ENCODE measurements at places on chromosomes 13 and 19. TPM values are rescaled to one million over a fixed set of nuclear protein-coding genes. Genes with fewer than 3 reads are reported as not detected.

- H3K27me3 ChIP-seq, result peaks cover 11% of the 10 kb centered on the region
- H3K4me3 ChIP-seq, result peak overlapping the region; percentile 44
- H3K4me1 ChIP-seq, result peaks cover 31% of the 10 kb centered on the region
- peak overlapping the region; percentile 60 for H3K27ac ChIP-seq
- DNase-seq, result no peak
Measured at GRCh38 chr13:33204130-33204927, 81.2 kb downstream of the STARD13 start.

- DNase-seq, result no peak
- H3K4me1 ChIP-seq, result no peaks in the 10 kb centered on the region
- no peak overlapping the region for H3K27ac ChIP-seq
- no peak overlapping the region for H3K4me3 ChIP-seq
Measured at GRCh38 chr19:16297575-16298178, 26.9 kb upstream of the KLF2 start.

DNA sequence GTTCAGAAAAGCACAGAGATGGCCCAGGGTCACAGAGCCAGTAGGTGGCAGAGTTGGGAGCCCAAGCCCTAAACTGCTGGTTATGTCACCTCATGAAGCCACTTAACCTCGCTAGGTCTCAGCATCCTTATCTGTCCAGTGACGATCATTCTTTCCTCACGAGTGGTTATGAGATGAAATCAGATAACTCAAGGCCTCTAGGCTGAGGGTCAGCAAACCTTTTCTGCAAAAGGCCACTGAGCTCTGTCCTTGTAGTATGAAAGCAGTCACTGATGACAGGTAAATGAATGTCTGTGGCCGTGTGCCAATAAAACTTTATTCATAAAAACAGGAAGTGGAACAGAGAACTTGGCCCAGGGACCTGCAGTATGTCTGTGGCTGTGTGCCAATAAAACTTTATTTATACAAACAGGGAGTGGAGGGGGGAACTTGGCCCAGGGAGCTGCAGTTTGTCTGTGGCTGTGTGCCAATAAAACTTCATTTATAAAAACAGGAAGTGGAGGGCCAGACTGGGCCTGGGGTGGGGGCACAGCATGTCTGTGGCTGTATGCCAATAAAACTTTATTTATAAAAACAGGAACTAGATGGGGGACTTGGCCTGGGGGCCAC, 71.2 kb downstream of the GNG7 start:
- no peak overlapping the region for H3K4me3 ChIP-seq
- no peak overlapping the region for H3K27ac ChIP-seq
- peaks cover 19% of the 10 kb centered on the region for H3K4me1 ChIP-seq
- no peak for DNase-seq

- no peaks in the 10 kb centered on the region for H3K36me3 ChIP-seq
- H3K27ac ChIP-seq, result no peak overlapping the region
- H3K4me1 ChIP-seq, result no peaks in the 10 kb centered on the region
- no peak for DNase-seq
- no peaks in the 10 kb centered on the region for H3K27me3 ChIP-seq
Measured at GRCh38 chr13:76759877-76760276, 126.3 kb downstream of the KCTD12 start.

- H3K4me3 ChIP-seq, result peak within 1 kb of the TSS; percentile 85
- peak; percentile 93 for DNase-seq
- peaks cover 18% of the 10 kb centered on the region for H3K4me1 ChIP-seq
- H3K36me3 ChIP-seq, result peaks cover 26% of the 10 kb centered on the region
Measured at GRCh38 chr19:58150328-58150921, at the start of gene ZNF329. Gene ZNF329 (minus strand): TSS chr19:58150789. CDS start chr19:58129503, 21,286 bp downstream.

- H3K27ac ChIP-seq, result no peak overlapping the region
- no peaks in the 10 kb centered on the region for H3K36me3 ChIP-seq
- DNase-seq, result no peak
- H3K27me3 ChIP-seq, result peaks cover 33% of the 10 kb centered on the region
- H3K4me3 ChIP-seq, result no peak overlapping the region
Measured at GRCh38 chr13:29458419-29458818, 137.1 kb downstream of the SLC7A1 start.

GRCh38 chr13:96822895-96823294, 171.4 kb downstream of the OXGR1 start:
- no peak for DNase-seq
- H3K27ac ChIP-seq, result no peak overlapping the region
- H3K27me3 ChIP-seq, result no peaks in the 10 kb centered on the region

DNA sequence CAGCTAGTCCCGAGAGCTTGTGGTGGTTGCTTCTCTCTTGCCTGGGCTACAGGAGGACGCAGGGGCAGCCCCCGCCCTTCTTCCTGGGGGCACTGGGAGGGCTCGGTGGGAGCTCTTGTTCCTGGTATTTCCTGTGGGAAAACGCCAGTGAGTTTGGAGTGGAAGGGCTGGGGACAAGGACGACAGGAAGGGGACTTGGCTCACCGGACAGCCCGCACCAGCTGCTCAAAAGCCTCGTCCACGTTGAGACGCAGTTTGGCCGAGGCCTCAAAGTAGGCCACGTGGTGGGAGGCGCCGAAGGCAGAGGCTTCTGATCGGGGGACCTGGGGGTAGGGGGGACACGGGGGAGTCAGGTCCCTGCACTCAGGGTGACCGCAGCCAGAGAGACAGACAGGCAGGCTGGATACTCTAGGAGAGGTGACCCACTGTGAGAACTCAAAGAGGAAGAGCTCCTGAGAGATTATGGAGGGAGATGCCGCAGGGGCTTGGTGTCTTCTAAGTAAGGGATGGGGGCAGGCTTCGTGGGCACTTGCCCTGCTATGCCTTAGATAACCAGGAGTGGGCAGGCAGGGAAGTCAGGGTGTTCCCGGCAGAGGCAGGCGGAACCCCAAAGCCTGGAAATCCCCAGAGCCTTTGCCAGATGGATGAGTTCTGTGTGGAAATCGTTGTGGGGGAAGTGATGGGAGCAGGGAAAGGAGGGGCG, 4.3 kb downstream of the RRAS start:
- DNase-seq, result no peak
- H3K36me3 ChIP-seq, result no peaks in the 10 kb centered on the region
- peaks cover 6% of the 10 kb centered on the region for H3K27me3 ChIP-seq
- no peak overlapping the region for H3K4me3 ChIP-seq
- H3K4me1 ChIP-seq, result peaks cover 15% of the 10 kb centered on the region

- H3K4me1 ChIP-seq, result peaks cover 37% of the 10 kb centered on the region
- H3K36me3 ChIP-seq, result peaks cover 63% of the 10 kb centered on the region
- no peak overlapping the region for H3K27ac ChIP-seq
- H3K27me3 ChIP-seq, result no peaks in the 10 kb centered on the region
- H3K4me3 ChIP-seq, result no peak overlapping the region
Measured at GRCh38 chr13:49502954-49503353, 7.2 kb downstream of the PHF11 start.

DNA sequence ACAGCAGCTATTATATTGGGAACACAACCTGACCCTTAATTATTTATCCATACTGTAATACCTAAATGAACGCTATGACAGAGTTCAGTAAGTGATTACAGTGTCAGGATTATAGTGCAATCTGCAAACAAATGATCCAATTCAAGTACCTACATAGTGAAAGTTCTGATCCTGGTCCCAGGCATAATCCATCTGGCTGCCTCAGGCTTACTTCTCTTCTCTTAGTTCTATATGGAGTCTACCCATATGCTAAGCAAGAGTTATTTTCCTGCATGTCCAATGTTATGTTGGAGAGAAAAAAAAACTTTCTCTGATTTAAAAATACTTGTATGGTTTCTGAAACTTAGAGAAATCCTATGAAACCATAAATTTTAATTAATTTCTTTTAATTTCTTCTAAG, 1487.7 kb upstream of the SLC10A2 start:
- H3K36me3 ChIP-seq, result no peaks in the 10 kb centered on the region
- H3K4me3 ChIP-seq, result no peak overlapping the region
- no peak for DNase-seq
- H3K4me1 ChIP-seq, result no peaks in the 10 kb centered on the region
- H3K27ac ChIP-seq, result no peak overlapping the region

GRCh38 chr19:34178274-34178610, 5.9 kb downstream of the LSM14A start:
- peaks cover 41% of the 10 kb centered on the region for H3K36me3 ChIP-seq
- peak overlapping the region; percentile 37 for H3K27ac ChIP-seq

- H3K36me3 ChIP-seq, result peaks cover 3% of the 10 kb centered on the region
- H3K4me1 ChIP-seq, result peaks cover 2% of the 10 kb centered on the region
- DNase-seq, result no peak
- H3K27ac ChIP-seq, result no peak overlapping the region
- peaks cover 36% of the 10 kb centered on the region for H3K27me3 ChIP-seq
Measured at GRCh38 chr13:28531077-28531844, 36.3 kb upstream of the FLT1 start.

GRCh38 chr13:77213644-77214043, 113.2 kb downstream of the MYCBP2 start:
- H3K36me3 ChIP-seq, result peaks cover 50% of the 10 kb centered on the region
- H3K27me3 ChIP-seq, result no peaks in the 10 kb centered on the region
- no peak for DNase-seq
- no peaks in the 10 kb centered on the region for H3K4me1 ChIP-seq
- H3K4me3 ChIP-seq, result no peak overlapping the region
- H3K27ac ChIP-seq, result no peak overlapping the region

- DNase-seq, result no peak
- H3K36me3 ChIP-seq, result peaks cover 4% of the 10 kb centered on the region
- H3K4me3 ChIP-seq, result no peak overlapping the region
- peaks cover 56% of the 10 kb centered on the region for H3K4me1 ChIP-seq
Measured at GRCh38 chr19:42124386-42124901, 7.8 kb downstream of the POU2F2 start.

GRCh38 chr19:48490981-48491792, 20.4 kb downstream of the LMTK3 start:
- H3K4me1 ChIP-seq, result peaks cover 30% of the 10 kb centered on the region
- peak; percentile 65 for DNase-seq
- H3K36me3 ChIP-seq, result no peaks in the 10 kb centered on the region
- H3K27me3 ChIP-seq, result peaks cover 45% of the 10 kb centered on the region

Gene SPRED3
- 0.84 TPM for total RNA-seq

Gene ZNF730
- 0.50 TPM for total RNA-seq

Gene PNMA8C
- total RNA-seq, result not detected

Gene TMEM59L
- total RNA-seq, result not detected

Gene CPB2
- not detected for total RNA-seq

Measured in activated CD8-positive, alpha-beta memory T cell treated with anti-CD3 and anti-CD28 coated beads, Interleukin-2, amount 10 ng/mL, durations not matched to agents 7 days and 5 days (primary cell).